T-helper 17 cell (primary cell): ENCODE measurements at places on chromosomes 6 and 20. TPM values are rescaled to one million over a fixed set of nuclear protein-coding genes. Genes with fewer than 3 reads are reported as not detected.

GRCh38 chr6:168377484-168377855 is 57.9 kb upstream of the DACT2 start:
- no peak for DNase-seq

EFCAB8 gene
- total RNA-seq = 0.32 TPM

GRCh38 chr6:56850626-56851025 is 104.3 kb upstream of the BEND6 start:
- no peak for DNase-seq

DNA sequence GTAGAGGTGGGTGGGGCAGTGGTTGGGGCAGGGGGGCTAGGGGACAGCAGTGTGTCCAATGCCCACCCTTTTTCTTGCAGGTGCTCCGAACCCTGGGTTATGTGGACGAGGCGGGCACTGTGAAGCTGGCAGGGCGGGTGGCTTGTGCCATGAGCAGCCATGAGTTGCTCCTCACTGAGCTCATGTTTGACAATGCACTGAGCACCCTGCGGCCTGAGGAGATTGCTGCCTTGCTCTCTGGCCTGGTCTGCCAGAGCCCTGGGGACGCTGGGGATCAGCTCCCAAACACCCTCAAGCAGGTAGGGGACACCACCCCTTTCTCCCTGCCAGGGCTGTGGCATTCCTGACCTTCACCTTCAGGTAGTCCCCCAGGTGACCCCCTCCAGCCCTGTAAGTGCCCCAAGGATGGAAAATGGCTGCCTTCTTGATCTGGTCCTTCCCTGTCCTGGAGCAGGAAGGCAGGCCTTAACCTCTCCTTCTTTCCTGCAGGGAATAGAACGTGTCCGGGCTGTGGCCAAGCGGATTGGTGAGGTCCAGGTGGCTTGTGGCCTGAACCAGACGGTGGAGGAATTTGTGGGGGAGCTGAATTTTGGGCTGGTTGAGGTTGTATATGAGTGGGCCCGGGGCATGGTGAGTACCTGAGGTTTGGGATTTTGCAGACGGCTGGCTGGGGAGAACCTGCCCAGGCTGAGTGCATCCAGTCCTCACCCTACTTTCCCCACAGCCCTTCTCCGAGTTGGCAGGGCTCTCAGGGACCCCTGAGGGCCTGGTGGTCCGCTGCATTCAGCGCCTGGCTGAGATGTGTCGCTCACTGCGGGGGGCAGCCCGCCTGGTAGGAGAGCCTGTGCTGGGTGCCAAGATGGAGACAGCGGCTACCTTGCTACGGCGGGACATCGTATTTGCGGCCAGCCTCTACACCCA is 2.9 kb downstream of the DXO start:
- no peak for DNase-seq

ZNFX1 gene
- 54.0 TPM for total RNA-seq

GRCh38 chr6:75025371-75025770 is 180.5 kb downstream of the COL12A1 start:
- no peak for DNase-seq

DNA sequence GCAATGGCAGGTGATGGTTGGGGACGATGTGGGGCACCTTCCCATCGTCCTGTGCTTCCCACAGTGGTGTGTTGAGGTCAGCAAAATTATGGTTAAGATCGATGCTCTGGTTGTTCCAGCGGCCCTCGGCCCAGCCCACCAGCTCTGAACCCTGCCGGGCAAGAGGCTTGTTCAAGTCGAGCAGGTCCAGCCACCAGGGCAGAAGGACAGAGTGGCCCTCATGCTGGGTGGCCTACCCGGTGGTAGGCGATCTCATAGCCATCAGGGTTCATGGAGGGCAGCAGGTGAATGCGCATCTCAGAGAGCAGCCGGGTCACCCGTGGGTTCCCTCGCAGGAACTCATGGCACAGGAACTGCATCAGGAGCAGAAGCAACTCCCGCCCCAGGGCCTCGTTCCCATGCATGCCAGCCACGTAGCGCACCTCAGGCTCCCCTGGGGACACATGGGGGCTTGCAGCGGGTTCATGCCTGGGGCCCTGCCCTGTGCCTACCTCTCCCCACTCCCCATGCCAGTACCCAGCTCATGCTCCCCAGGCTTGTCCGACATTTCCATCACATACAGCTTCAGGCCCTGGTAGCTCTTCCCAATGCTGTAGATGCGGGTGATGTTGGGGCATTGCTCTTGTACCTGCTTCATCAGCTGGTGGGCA is 4.3 kb downstream of the CPXM1 start:
- DNase-seq = no peak

DNA sequence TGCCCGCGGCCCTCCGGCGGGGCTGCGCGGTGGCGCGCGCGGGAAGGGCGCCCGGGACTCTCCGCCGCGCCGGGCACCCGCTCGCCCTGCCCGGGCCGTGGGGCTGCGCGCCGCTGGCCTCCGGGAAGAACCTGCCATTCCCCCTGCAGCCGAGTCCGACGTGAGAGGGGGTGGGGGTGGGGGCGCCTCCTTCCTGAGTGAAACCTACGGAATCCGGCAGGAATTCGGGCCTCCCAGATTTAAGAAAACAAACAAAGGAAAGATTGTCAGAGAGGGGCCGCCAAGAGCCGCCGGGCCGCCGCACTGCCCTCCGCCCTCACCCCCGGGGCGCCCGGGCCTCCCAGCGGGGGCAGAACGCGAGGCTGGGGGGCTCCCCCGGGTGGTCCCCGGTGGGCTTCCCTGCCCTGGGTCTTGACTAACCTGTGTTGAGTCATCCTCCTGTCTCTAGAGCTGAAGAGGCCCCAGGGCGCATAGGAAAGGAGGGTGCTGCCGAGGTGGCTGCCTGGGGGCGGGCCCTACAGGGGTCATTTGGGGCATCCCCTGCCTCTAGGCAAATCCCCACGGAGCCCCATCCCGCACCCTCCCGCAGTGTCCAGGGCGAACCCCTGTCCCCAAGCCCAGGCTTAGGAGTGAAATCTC is 42.2 kb upstream of the FOXP4 start:
- no peak for DNase-seq

DNA sequence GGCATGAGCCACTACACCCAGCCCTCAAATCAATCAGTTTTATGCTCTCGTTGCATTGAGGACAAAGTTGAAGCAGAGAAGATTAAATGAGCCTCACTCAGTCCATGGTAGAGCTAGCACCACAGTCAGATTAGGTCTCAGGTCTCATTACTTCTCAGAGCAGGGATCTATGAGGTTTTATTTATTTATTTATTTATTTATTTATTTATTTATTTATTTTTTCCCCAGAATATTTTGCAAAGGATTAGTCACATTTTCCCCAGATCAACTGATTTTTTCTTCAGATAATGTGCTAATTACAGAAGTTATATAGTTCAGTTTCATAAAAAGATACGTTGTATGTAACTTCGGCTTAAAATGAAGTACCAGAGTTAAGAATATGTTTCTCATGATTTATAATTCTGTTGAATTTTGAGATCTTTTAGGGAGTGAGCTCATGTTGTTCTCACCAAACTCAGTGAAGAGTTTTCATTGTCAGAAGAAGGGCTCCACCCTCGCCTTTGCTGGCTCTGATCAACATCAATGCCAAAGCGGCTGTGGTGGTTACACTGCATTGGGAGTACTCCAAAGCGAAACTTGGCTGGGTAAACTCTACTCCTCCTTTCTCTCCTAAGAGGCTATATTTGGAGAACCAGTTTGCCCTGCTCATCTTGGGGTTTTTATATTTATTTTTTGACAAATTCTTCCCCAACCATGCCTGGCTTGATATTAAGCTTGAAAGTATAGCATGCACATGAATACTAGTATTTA is 12.9 kb upstream of the ID4 start:
- DNase-seq = no peak

- no peak for DNase-seq
These were observed 9.3 kb upstream of the SGK2 start for GRCh38 chr20:43549416-43550065.

APCDD1L gene
- not detected for total RNA-seq

GRCh38 chr6:99066044-99066443 is 118.3 kb upstream of the FBXL4 start:
- DNase-seq = no peak

OR2H2 gene
- not detected for total RNA-seq

DNA sequence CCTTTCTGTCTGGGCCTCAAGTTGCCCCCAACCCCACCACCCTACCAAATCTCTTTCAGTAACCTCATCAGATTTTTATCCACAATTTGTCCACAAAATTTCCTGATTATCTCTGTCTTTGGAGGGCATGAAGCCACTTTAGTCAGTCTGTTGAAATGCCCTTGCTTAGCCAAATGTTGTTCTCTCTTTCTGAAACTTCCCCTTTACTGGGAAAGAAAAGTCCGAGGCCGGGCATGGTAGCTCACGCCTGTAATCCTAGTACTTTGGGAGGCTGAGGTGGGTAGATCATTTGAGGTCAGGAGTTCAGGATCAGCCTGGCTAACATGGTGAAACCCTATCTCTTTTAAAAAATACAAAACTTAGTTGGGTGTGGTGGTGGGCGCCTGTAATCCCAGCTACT is 33.8 kb downstream of the TOMM6 start:
- no peak for DNase-seq

GRCh38 chr20:61925555-61926252 is 140.0 kb downstream of the TAF4 start:
- DNase-seq = no peak

RBPJL gene
- not detected for total RNA-seq

GRCh38 chr6:17280552-17281090 is 540 bp upstream of the RBM24 start:
- DNase-seq = no peak

LY6G6C gene
- total RNA-seq = not detected

GRCh38 chr20:18728165-18728869 is 85.3 kb upstream of the SCP2D1 start:
- no peak for DNase-seq

CYP24A1 gene
- total RNA-seq = not detected

DNA sequence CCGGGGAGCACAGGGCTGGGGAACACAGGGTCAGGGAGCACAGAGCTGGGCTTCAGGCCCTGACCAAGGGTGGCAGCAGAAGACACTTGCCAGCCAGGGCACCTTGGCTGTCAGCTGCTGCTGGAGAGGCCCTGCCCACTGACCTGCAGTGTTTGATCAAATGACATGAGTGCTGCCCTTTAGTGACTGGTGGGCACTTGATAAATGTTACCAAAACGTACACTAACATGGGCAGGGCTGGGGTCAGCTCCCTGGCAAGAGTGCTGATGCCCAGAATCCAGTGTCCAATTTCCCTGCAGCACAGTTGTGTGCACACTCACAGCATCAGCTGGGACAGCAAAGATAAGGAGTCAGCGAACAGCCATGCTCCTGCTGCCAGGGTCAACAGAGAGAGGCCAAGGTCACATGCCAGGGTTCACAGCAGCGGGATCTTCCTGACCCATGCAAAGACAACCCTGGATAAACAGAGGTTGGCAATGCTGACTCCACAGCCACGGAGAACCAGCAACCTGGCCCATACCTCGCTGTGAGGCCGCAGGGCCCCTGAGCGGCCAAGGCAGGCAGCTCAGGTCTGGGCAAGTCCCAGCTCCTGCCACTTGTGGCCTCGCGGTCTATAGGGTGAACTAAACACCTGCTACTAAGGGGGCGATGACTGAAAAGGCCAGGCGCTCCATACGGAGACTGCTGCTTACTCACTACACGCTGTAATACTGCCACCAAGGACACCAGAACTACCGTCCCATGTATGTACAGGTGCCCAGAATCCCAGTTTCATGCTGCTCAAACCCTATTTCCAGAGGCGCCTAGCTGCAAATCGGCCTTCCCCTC is 46.3 kb downstream of the NINL start:
- no peak for DNase-seq

- no peak for DNase-seq
These were observed 196.9 kb upstream of the SHLD1 start for GRCh38 chr20:5553194-5553815.

- DNase-seq = no peak
These were observed 188.7 kb upstream of the CEP162 start for GRCh38 chr6:84416043-84416657.
